NCI-H1048 (cell line): ENCODE measurements at places on chromosomes 2 and 18.

GRCh38 chr18:21452796-21453510 is 147.6 kb downstream of the ESCO1 start:
- DNase-seq = no peak

GRCh38 chr2:174985614-174986013 is 19.6 kb downstream of the CHN1 start:
- no peak for DNase-seq

DNA sequence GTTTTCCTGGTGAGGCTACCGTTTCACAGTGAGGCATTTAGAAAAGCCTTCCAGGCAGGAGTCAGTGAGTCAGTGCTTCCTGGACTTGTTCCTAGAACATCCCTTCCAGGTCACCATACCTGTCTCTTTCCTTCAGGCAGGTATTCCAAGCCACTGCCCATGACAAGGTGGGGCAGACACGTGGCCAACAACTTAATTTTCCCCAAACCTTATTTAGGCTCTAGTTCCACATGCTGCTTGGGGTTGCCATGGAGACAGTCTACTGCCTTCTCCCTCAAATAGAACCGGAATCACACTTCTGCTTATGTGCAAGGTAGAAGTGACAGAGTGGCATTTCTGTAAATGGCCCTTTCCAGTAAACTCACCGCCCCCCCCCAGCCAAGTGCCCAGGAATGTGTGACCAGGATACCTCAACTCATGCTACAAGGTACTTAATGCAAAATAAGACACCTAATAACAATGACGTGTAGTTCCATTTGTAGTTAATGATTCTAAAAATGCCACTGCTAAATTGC is 258.3 kb downstream of the PRKCE start:
- DNase-seq = no peak

- no peak for DNase-seq
Measured at GRCh38 chr2:36779462-36779861, 83.0 kb downstream of the VIT start.

- no peak for DNase-seq
Measured at GRCh38 chr2:52695731-52696130, 1071.9 kb upstream of the CHAC2 start.

DNA sequence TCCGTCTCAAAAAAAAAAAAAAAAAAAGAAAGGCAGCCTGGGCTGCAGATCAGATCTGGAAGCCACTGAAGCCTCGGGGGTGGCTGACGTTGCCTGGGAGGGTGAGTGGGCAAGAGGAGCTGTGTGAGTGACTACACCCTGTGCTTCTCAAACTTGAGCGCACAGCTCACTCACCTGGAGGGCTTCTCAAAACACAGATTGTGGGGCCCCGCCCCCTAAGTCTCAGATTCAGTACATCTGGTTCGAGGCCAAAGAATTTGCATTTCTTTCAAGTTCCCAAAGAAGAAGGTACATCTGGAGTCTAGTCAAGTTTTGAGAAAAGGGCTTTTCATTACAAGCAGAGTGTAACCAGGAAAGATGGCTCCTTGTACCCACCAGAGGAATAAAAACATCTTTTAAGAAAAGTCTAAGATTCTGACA is 97.7 kb upstream of the CAB39 start:
- DNase-seq = no peak

GRCh38 chr2:176914371-176914770 is 298.2 kb upstream of the HNRNPA3 start:
- DNase-seq = no peak

- DNase-seq = no peak
Measured at GRCh38 chr18:37398248-37398920, 167.2 kb downstream of the CELF4 start.

GRCh38 chr18:69567813-69568488 is 167.3 kb downstream of the DOK6 start:
- DNase-seq = no peak

GRCh38 chr18:36532394-36532793 is 234.9 kb downstream of the FHOD3 start:
- no peak for DNase-seq

- no peak for DNase-seq
Measured at GRCh38 chr2:217222309-217222910, 362.5 kb upstream of the TNP1 start.

- peak; percentile 84 for DNase-seq
Measured at GRCh38 chr2:218860950-218861381, 1.4 kb downstream of the WNT6 start.

DNA sequence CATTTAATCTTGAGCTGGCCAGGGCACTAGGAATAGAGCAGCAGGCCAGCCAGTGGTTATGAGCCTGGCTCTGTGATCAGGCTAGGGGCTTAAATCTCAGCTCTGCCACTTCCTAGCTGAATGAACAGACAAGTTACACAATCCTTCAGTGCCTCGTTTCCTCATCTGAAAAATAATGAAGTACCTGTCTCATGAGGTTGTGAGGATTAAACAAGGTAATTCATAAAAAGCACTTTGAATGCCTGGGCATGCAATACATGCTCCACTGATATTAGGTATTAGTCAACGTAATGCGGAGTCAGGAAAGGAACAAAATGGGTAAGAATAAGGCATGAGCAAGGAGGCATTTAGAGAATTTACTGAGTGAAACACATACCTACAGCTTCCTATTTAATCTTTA is 100.2 kb downstream of the CCBE1 start:
- DNase-seq = no peak

- DNase-seq = no peak
Measured at GRCh38 chr2:172704072-172704936, 31.3 kb upstream of the RAPGEF4 start.

DNA sequence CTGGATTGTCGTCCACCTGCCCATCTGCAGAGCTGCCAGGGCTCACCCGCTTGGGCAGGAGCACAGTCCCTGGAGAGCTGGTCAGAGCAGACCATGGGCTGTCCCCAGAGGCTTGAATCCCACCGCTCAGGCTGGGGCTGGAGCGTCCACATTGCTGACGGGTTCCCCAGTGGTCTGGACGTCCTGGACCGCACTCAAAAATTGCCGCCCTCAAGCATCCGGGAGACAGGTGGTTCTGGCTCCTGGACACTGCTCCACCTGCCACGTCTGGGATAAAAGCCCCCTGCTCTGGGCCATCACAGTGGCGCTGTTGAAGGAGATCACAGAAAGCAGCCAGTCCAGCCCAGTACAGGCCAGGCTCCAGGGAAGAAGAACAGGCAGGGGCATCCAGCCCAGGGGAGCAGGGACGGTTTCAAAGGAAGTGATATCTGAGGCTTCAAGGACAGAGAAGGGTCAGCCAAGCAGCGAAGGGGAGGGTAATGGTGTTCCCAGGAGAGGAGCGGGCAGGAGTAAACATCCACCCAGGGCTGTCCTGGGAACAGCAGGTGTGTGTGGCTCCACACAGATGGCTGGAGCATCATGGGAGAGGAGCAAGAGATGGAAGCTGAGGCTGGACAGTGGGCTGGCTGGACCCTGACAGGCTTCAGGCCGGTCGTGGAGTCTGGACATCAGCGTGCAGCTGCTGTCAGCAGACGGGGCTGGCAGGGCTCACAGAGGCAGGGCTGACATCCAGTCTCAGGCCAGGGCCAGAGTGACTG is 21.9 kb upstream of the ID2 start:
- no peak for DNase-seq

DNA sequence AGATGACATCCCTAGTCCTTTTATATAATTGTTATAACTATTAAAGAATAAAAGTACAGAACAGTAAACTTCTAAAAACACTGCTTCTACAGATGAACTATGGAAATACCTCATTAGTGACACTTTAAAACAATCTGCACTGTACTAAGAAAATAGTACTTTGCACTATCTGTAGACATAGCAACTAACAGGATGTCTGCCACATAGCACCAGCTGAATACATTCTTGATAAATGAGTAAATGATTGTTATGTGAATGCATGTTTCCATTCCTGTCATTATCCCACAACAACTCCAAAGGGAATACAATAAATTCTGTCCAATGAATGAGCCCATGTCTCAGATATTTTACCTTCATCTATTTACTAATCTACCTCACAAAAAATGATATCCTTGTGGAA is 115.3 kb upstream of the SLC35G4 start:
- DNase-seq = no peak

DNA sequence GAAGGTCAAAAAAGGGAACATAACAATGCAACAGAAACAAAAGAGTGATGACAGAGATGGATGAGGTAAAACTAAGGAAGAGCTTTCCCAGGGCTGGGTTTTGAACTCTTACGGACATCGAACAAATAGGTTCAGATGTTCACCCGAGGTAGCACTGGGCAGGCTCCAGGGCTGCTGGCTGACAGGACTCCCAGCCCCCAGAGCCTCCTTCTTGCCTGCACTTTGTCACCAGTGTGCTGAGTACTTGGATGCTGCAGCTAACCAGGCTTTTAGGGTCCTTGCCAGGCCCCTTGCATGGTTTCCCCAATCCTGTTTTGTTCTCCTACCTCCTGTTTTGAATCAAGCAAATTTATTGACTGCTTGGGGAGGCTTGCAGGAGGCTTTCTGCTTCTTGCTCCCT is 322.9 kb downstream of the DYSF start:
- no peak for DNase-seq

- no peak for DNase-seq
Measured at GRCh38 chr2:41892476-41892875, 155.3 kb upstream of the PKDCC start.

GRCh38 chr18:11676867-11677266 is 12.2 kb upstream of the GNAL start:
- DNase-seq = no peak

GRCh38 chr2:88903749-88904353 is 212.4 kb downstream of the RPIA start:
- no peak for DNase-seq

DNA sequence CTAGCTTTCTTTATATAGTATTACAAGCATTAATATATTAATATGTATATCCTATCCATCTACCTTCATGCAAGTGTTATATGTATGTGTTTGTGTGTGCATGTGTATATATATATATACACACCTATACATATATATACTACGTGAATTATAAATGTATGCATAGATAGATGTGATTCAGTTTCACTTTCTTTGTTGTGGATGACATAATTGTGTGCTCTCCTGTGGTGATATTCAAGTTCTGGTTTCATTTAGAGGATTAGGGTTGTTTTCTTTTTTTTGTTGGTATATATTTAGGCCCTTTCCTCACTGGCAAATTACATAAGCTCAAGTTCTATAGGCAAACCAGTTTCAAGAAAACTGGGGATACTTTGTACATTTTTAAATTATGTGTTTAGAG is 225.7 kb upstream of the FANCL start:
- DNase-seq = no peak

DNA sequence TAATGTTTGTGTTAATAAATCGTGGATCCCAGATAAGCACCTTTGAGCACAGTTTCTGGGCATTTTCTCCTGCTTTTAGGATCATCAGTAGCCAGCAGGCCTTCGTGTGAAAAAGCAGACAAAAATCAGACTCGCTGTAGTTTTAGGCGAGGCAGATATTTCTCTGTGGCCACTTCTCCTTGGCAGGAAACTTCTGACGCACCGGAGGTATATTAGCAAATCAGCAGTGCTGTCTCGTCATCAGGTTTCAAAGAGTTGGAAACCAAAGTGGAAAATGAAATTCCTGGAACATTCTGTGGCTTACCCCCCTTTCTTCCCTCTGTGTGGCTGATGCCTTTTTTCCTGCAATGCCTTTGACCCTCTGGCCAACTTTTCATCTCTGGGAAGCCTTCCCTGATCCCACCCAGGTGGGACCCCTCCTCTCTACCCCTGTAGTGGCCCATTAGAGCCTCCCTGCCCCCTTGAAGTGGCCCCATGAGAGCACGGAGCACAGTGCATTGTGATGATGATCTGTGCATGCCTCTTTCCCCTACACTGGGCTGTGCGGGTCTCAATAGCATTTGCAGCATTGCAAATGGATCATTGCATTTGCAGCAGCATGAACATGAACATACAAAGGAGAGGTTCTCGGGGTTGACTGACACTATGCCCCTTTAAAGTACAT is 93.3 kb downstream of the RNF144A start:
- no peak for DNase-seq

DNA sequence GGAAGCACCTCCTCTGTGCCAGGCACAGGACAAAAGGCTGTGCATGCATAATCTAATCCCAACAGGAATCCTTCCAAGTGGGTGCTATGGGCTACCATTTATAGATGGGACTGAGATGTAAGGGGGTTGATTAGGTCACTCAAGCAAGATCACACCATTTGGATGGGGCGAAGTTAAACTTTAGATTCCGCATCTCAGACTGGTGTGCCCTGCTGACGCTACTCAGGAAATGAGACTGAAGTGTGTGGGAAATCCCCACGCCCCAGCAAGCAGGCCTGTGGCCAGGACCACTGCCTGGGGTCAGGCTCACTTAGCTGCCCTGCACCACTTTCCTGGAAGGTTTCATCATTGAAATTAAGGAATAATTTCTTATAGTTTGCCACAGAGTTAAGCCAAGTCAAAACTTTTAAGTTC is 70.5 kb upstream of the PPP1CB start:
- no peak for DNase-seq

GRCh38 chr2:172457536-172457935 is 30.1 kb downstream of the ITGA6 start:
- no peak for DNase-seq

DNA sequence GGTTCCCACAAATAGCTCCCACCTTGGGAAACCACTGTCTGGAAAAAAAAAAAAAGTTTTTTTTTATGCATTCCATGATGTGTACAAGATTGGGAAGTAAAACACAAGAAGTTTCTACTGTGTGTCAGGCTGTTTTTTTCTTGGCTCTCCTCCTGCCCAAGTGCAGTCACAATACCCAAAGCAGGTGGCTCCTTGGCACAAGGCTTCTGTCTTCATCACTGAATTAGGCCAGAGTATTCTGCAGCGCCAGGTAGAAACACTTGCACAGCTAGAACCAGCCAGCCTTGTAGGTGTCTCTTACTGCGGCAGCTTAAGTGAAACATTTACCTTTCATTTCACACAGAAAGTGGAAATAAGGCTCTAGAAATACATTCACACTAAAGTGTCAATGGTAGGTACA is 23.8 kb upstream of the MAL start:
- no peak for DNase-seq

DNA sequence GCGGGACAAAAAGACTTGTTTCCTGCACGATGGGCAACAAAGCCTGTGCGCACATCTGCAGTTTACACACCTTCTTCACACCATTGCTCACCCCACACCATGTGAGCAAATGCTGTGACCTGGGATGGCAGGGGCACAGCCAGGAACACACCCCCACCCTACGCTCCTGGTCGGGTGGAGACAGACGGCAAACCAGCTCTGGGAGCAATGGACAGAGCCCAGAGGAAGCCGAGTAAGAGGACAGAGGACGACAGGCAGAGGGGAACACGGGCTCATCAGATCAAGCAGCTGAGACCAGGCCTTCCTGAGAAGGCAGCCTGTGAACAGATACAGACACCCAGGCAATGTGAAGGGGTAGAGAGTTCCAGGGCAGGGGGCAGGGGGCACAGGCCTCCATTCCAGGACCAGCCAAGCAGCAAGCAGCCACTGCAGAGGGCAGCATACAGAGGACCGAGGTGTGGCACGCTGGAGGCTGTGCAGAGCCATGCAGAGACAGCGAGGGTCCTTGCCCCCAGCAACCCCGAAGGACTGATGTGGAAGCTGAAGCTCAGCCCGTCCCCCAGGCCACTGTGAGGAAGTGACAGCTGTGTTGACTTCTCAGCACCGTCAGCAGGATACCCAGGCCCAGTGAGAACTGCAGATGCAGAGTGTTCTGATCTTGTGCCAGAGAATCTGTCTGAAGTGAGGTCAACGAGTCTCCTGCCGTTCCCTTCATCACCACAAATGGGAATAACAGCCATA is 46.2 kb downstream of the PARD6G start:
- DNase-seq = no peak
